Naive B cell (primary cell): ENCODE measurements at places on chromosomes 5 and 9.

DNA sequence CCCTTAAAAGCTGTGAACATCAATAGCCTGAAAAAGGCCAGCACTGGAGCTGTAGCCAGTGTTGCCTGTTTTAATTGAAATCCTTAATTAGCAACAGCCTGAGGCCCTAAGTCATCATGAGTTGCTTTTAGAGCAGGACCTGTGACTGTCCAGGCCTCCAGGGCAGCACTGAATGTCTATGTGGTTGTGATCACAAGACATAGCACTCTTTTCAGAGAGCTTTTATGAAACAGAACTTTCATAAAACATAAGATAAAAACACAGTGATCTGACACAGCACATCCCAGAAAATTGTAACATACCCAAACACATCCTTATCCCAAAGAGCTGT lies 85.5 kb upstream of the MYO10 start:
- no peak for DNase-seq

DNA sequence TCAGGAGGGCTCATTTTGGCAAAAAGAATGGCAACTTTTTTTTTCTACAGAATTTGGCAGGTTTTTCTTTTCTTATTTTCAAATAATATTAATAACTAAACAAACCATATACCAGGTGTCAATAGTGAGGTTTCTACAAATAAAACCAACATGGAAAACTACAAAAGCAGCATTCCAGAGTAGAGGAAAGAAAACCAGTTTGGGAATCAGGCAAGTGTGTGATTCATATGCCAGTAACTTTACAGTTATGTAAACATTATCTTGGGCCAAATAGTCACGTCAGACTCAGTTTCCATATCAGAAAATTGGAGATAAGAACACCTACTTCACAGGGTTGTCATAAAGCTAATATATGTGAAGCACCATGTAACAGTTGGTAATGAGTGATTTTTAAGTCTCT lies 51.7 kb downstream of the FBXW11 start:
- DNase-seq: no peak

DNA sequence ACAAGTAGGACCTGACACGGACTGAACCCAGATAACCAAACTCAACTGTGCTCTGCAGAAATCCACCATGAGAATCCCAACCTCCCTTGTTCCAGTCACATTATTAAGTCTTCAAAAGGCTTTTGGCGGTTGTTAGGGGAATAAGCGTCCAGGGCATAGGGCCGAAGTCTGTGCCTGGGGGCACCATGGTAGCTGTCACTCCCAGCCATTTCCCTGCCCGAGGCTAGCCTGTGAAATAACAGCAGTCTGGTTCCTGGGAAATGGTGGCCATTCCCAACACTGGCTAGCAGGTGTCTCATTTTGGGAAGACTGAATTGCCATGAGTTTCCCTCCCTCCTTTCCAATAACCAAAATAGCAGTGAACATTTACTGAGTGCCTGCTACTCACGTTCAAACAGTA lies 122.2 kb downstream of the CRB2 start:
- no peak for DNase-seq

- no peak for DNase-seq
Observed at GRCh38 chr9:78620764-78621163, 323.8 kb downstream of the PSAT1 start.

GRCh38 chr5:59348189-59348588 lies 545.3 kb downstream of the PDE4D start:
- DNase-seq: no peak

GRCh38 chr5:169119288-169120048 lies 181.5 kb downstream of the SLIT3 start:
- DNase-seq: no peak

DNA sequence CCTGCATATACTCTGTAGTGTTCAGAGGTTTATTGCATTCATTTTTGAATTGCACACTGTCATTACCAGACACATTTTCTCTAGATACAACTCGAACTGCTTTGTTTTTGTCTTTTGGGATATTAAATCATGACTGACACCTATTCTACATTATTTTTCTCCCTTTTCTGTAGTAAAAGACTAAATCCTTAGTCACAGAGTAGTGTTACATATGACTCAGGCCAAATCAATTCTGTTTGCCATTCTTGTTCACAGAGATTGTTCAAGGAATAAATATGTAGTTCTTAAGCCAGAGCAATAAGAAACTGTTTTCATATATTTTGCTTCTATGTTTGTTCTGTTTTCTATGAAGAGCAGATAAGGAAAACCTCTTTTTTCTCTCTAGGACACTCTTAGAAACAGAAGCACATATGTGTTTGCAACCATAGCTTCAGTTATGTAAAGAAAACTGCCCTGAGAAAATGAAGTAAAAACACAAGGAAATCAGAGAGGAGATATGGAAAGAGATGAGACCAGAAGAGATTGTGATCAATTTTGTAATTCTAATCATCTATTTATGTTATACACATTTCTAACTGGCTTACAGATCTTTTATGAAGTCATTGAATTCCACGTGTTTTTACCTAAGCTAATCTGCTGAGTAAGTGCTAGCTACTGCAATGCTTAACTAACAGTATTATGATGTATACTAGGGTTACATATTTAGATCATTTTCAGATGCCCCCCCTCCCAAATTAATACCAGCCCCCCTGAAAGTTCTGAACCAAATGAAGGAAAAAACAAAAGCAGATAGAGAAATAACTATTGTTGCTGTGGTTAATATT lies 1995.6 kb upstream of the CDH6 start:
- no peak for DNase-seq

GRCh38 chr9:19116107-19116790 lies 11.0 kb downstream of the PLIN2 start:
- DNase-seq: no peak

- DNase-seq: no peak
Observed at GRCh38 chr9:134637696-134638501, 3.7 kb upstream of the COL5A1 start.

DNA sequence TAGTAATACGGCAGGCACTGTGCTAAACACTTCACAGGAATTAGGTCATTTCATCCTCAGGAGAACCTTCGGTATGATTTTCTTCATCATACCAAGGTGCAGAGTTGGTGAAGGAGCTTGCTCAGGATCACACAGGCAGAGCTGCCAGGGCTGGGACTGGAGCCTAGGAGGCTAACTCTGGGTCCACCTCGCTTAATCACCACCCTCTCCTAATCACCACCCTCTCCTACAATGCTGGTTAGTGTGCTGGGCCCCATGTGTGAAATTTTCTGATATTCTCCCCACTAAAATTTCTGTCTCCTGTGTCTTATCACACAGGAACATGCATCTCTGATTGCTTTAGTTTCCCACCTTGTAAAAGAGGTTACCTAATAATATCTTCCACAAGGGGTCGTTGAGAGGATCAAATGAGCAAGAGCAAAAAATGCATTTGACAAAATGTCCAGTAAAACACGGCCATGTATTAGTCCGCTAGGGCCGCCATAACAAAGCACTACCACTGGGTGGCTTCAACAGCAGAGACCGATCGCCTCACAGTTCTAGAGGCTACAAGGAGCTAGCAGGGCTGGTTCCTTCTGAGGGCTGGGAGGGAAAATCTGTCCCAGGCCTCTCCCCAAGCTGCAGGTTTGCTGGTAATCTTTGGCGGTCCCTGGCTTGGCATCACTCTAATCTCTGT lies 128.2 kb upstream of the NFIB start:
- no peak for DNase-seq

GRCh38 chr5:179478624-179479023 lies 71.7 kb upstream of the RUFY1 start:
- DNase-seq: no peak

- no peak for DNase-seq
Observed at GRCh38 chr9:114500697-114501292, 4.5 kb downstream of the WHRN start.

DNA sequence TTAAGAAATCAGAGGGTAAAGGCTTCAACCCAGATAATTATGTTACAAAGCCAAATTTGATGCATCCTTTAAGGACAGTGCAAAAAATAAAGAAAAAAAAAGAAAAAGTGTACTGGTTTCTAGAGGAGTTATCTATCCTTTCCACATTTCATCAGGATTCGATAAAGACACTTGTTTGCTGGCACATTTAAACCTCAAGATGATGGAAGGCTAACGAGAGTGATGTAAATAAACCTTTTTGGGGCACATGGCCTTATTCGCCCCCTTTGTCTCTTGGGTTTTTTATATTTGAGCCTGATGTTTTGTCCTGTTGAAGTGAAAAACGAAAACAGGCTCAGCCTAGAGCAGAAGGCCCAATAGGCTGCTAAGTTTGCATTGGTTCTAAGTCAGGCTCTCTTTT lies 416.5 kb downstream of the TAF11L14 start:
- no peak for DNase-seq

DNA sequence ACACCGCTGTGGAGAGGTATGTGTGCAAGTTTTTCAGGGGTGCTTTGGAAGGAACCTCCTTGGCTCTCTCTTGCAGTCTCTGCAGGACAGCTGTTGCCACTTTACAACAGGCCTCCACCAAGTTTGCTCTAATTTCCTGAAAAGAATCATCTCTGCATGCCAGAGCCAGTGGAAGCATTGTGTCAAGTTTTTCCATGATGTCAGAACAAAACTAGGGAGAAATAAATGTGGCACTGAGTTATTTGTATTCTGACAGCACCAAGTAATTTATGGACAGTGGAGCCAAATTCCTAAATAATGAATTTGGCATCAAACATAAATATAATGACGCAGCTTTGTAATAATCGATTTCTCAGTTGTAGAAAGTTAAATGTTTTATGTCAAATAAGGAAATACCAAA lies 146.9 kb downstream of the KIAA0825 start:
- DNase-seq: no peak

DNA sequence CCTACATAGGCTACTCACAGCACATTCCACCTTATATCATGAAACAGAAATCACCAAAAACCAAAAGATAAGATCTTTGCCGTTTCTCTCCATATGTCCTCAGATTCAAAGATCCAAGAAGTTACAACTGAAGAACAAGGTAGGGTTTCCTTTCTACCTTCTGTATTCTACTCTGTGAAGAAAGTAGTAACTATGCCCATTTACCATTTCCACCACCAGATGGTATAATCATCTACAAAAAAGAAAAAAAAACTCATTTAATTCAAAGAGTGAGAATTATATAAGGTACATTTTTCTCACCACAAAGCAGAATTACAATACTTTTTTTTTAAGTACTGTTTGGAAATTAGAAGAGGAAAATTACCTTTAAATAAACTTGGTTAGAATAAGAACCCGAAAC lies 172.6 kb upstream of the PTGER4 start:
- no peak for DNase-seq

GRCh38 chr9:32554107-32554506 lies 1.7 kb upstream of the TOPORS start:
- DNase-seq: no peak

GRCh38 chr5:15948190-15948589 lies 231.4 kb downstream of the MARCHF11 start:
- DNase-seq: no peak

DNA sequence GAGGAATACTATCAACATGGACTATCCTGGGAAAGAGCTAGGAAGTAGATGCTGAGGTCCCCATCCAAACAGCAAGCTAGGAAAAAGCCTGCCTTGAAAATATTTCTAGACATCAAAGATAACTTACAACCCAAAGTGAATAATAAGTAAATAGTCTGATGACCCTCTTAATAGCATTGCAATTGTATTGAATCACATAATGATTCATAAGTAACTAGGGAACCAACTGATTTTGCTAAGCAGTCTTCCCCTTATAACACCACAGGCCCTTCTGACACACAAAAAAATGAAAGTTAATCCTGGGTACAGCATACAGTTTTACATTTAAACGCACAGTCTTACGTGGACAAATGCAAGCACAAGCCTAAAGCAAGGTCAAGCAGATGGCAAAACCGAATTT lies 199.3 kb downstream of the RFK start:
- no peak for DNase-seq

DNA sequence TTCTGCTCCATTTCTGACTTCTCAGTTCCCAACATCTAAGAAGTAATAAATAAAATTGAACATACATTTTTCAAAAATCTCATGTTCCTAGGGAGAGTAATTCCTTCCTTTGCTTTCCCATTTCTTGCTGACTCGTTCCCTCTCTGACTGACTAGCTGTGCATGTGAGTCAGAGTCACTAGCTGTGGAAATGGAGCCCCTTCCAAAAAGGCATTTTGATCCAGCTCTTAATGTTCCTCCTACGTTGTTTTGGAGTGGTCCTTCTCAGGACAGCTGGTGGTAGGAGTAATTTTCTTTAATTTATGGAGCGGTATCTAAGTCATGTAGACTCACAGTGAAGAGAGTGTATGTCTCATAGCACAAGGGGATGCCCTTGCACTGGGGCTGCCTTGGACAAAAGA lies 460.2 kb downstream of the GADD45G start:
- DNase-seq: no peak

DNA sequence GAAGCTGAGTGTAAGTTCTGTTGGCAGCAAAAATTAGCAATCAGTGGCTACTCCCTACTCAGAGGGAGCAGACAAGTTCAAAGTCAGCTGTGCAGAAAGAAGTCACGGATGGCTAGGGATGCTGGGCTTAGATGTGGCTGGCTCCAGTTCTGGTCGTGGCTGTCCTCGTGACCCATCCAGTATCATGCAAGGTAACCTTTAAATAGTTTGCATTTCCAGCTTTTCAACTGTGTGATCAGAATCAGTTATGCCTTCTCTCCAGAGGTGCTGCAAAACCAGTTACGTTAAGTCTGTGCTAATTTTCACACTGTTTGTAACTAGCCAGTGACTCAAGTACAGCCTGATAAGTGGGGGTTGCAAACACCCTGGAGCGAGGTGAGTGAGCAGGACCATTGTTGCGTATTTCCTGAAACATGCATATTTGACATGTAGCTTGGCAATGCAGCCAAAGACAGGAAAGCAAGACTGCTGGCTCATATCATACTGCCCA lies 302.4 kb downstream of the ATPSCKMT start:
- DNase-seq: no peak

DNA sequence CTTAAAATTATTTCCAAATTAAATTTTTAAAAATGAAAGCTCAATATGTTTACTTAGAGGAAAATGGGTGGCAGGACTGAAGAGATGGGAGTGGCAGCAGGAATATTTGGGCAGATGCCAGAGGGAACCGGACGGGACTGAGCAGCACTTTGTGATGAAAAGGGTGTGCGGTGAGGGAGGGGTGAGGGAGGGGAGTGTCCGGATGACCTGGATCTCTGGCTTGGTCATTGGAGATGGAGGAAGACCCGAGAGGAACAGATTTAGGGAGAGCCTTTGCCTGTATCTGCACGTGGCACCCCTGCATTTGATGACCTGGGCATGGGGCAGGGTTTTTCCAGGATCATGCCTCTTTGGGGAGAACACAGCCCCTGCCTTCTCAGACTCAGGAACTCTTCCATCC lies 201.1 kb upstream of the MVB12B start:
- DNase-seq: no peak

DNA sequence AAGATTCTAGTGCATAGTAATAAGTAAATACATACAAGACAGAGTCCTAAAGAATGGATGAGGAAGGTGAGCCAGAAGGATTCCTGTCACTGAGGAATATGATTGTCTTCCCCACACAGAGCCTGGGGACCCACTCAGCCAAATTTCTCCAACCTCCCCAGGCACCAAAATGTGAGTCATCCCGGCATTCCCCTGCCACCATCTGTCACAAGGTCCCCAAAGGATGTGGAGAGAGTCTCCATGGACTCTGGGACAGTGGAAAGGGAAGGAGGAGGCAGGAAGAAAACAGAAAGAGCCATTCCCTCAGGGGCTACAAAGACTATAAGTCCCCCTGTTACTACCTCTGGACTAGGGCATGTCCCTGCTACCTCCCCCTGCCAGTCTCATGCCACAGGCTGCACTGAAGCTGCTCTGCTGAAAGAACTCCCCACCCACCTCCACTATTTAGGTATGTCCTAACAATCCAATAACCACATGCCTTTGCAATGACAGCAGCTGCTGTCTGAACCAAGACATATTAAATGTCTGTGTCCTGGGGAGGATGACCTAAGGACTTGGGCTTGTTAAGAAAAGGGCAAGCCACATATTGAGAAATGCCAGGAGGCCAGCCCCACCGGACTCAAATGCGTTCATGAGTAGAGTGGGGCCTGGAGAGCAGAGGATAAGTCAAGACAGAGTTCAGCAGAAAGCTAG lies 10.7 kb upstream of the OR5C1 start:
- DNase-seq: no peak
